ENCODE measurements at places on chromosomes 11 and 22.

DNA sequence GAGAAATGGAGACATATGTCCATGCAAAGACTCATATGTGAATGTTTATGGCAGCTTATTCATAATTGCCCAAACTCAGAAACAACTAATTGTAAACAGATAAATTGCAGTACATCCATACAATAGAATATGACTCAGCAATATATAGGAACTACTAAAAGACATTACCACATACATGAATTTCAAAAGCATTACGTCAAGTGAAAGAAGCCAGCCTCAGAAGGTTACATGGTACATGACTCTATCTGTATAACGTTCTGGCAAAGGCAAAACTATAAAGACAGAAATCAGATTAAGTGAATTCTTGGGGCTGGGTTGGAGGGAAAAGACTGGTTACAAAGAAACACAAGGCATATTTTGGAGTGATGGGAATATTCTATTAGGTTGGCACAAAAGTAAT, 7.2 kb downstream of the KCTD21 start:
- DNase-seq: no peak

- no peak for DNase-seq
Measured at GRCh38 chr11:133811850-133812685, 33.2 kb downstream of the SPATA19 start.

DNA sequence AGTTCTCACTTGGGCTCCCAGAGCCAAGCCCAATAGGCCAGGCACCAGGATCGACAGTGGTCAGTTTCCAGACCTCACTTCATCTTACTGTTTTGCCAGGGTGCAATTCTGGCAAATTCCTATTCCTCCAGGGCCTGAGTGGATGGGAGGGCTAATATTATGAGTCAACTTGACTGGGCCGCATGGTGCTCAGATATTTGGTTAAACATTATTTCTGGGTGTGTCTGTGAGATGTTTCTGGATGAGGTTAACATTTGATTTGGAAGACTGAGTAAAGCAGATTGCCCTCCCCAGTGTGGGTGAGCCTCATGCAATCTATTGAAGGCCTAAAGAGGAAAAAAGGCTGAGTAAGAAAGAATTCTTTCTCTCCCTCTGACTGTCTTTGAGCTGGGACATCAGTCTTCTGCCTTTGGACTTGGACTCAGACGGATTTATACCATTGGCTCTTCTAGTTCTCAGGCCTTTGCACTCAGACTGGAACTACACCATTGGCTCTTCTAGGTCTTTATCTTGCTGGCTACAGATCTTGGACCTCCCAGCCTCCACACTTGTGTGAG, 132.9 kb upstream of the ZBED5 start:
- no peak for DNase-seq

DNA sequence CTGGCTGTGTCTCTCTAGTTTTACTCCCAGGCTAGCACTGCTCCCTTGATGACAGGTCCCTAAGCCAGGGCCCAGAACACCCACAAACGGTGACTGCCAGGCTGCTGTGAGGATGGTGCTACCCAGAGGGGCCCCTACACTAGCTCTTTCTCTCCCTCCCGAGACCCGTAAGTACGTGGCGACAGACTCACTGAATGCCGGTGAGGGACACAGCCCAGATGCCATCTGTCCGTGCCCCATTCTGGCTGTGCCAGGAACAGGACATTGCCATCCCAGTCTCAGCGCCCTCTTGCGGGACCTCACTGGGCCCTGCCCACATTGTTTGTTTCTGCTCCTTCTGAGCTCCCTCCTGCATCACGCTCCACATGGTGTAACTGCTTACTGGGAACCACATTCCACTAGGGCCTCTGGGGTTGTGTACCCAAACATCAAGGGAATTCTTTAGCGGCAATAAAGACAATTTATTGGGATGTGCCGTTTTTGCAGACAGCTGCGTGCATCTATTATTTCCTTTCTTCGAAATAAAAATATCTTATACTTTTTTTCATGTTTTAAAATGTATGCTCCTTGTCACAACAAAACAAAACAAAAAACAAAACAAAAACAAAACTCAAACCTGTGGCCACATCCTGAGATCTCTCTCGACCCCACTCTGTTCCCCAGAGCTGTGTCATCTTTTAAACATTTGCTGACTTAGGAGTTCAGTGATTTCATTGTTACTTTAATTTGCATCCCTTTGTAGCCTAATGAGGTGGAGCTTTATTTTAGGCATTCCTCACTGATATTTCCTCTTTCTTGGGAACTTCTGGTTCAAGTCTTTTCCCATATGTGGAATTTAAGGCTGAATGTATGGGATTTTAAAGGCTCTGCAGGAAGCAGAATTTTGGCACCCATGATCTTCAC, 4.4 kb upstream of the TPCN2 start:
- DNase-seq: peak; percentile 42

GRCh38 chr11:47241841-47242301, 6.7 kb downstream of the ACP2 start:
- peak; percentile 25 for DNase-seq

GRCh38 chr11:44536788-44537516, 28.5 kb upstream of the CD82 start:
- no peak for DNase-seq

GRCh38 chr11:28900427-28900826, 792.2 kb downstream of the METTL15 start:
- no peak for DNase-seq

- DNase-seq: no peak
Measured at GRCh38 chr11:46238078-46238966, 39.1 kb upstream of the CREB3L1 start.

DNA sequence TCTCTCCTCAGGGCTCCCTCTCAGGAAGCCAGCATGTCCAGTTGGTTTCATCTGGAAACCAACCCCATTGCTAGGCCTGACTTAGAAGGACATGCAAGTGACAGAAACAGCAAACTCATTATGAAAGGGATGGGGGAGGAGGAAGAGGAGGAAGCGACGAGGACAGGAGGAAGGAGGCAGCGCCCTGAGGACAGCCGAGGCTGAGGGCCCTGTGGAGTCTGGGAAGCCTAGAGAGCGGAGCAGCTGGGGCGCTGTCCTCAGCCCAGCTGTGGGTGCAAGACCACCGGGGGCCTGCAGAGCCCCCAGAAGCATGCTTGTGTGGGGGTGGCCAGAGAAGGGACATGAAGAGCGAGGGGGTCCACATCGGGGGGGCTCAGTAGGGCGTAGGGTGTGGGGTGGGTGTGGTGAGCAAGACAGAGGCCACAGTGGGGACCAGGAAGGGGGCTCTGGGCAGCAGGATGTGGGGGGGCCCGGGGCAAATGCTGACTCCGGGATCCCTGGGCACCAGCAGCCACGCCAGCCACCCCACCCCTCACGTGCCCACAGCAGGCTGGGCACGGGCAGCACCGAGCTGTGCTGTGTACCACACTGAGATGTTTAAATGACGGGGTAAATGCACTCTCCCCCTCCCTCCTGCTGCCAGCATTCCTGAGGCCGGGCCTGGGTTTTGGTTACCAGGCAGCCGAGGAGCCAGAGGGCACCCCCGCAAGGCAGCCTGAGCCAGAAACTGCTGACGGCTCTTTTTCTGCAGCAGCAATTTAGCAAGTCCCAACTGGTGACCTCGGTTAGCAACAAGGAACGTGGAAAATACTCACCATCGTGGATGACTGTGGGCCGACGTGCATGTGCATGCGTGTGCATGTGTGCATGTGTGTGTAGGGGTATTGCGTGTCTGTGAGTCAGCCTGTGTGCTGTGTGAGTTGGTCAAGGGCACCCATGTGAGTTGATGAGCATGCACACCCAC, 82.7 kb upstream of the LINC01488 start:
- no peak for DNase-seq

DNA sequence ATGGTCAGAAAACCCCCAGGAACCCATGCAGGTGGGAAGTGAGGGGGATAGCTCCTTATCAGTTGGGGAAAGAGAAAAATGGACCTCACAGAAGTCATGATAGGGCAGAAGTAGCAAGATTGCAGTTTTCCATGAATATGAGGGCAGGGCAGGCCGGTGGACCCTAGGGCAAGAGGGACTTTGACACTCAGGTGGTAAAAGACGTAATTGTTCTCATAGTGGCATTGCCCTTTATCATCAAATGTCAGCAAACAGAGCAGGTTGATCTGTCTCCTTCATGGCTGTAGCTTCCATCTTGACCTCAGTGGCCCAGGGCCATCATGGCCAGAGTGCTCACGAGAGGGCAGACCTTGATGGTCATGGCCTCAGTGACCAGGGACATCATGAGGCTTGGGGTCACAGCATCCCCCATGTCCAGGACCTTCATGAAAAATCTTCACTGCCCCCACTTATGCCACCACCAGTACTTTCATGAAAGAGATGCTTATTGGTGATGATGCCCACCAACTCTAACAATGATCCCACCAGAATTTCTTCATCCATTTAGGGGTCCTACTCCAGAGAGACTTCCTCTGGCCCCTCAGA, 127.1 kb downstream of the SNX19 start:
- no peak for DNase-seq

GRCh38 chr11:13252438-13252837, 25.2 kb upstream of the BMAL1 start:
- no peak for DNase-seq

GRCh38 chr11:99281331-99281730, 260.6 kb downstream of the CNTN5 start:
- no peak for DNase-seq

GRCh38 chr11:9903579-9903978, 239.7 kb downstream of the SWAP70 start:
- no peak for DNase-seq

DNA sequence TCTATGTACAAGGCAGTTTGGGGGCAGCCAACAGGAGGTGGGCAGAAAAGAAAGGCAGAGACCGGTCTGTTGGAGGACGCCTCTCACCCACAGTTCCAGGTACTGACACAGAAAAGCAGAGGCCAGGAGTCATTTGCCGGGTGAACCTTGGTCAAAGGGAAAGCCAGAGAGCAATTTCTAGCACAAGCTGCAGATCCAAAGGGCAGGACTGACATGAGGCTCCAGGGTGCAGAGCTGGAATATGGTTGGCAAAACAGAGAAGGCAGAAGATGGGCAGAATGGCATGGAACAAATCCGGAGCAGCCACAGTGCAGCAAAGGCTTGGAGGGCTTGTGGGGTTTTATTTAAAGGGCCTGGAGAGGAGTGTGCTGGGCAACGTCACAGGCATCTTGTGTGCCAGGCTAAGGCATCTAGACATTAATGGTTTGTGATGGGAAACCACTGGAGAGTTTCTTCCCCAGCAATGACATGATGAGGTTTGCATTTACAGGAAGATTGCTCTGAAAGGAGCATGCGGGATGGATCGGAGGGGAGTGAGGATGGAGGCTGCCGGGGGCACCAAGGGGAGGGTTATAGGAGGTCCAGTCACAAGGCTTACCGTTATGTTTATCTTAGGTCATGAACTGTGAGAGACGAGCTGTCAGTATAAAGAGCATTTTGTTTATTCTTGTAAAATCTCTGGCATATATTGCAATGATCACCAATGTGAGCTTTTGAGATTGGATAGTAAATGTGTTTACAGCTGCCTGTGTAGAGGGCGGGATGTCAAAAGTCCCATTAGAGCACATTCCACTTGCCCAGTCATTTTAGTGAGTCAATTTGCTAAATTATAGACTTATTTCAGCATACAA, 5.7 kb upstream of the MMP20 start:
- no peak for DNase-seq

GRCh38 chr22:48974443-48975315, 853.0 kb downstream of the BRD1 start:
- DNase-seq: no peak

DNA sequence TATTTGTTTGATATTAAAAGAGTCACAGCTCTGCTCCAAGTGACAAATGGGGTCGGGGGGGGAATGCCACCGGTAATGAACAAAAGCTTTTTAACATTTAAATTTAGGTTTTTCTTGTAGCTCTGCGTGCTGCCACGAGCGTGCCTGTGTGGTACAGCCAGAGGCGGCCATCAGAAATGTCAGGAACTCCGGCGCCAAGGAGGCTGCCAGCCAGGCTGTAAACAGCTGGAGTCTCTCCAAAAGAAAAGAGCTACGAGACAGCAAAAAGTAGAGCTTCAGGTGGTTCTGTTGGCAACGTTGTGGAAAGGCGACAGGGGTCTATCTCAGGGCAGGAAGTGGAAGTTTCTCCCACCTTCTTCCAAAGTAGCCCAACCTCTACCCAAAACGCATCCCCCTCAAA, 532.8 kb downstream of the OPCML start:
- no peak for DNase-seq

GRCh38 chr11:14764579-14765527, 121.2 kb downstream of the PDE3B start:
- DNase-seq: no peak

DNA sequence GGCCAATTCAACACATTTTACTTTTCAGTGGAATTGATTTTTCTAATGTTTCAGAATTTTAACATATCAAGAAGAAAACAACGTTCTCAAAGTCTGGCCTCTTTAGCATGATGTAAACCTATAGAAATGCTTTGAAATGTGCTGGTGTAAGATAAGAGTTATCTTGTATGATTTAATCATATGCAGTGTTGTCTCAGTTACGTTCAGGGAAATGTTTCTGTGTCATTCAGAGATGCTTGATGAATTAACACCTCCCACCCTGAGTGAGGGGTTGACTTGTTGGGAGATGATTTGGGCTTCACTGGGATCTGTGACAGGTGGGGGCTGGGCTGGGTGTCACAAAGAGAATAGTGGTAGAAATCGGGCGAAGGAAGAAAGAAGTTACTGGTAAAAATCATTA, 15.7 kb upstream of the MYO18B start:
- no peak for DNase-seq

- DNase-seq: no peak
Measured at GRCh38 chr22:38309614-38310517, 7.4 kb downstream of the CSNK1E start.

DNA sequence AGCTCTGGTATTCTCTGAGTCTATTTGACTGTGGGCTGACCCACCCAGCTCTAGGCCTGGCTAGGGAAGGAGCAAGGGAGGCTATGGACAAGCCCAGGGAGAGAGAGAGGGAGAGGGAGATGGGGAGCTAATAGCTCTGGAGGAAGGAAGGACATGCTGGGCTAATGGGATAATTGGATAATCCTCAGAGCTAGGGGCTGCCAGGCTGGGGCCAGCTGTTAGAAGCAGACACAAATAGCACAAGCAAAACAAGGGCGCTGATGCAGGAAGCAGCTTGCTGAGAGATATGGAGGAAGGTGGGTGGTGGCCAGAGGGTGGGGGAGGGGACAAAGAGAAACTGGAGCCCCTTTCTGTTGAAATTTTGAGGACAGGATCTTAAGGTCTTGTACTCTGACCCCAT, 23.2 kb downstream of the ADORA2A start:
- DNase-seq: no peak
